ENCODE measurements at places on chromosomes 4 and X.

DNA sequence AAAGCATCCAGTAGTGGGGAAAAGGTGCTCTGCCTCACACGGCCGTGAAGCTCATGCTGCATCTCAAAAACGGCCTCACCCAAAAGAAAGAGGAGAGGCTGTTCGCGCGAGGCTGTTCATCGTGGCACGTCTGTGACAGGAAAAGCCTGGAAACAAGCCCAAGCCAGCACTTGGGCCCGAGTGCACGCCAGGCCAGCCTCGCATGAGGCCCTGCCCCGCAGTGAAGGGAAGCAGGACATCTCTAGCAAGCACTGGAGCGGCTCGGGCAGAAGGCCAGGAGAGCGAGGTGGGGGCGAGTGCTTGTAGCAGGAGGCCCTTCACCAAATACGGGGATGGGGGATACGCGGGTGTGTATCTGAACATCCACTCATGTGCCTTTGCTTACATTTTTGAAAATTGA is 39.9 kb upstream of the MXD4 start:
- no peak for DNase-seq

DNA sequence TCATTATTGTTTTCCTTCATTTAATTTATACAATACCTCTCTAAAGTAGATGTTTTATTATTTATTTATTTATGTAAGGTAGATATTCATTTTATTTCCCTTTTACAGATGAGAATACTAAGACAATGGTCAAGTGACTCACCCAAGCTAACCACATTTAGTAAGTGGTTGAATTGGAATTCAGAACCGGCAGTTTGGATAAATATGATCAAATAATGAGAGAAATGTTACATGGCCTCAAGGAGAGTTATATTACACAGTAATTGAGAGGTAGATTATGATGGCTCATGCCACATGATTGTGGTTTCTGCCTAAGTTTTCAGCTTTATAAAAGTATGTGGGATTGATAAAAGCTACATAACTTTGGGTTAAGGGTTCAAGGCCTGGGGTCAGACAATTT is 239.4 kb upstream of the BOD1L1 start:
- no peak for DNase-seq

GRCh38 chr4:157045507-157046127 is 30.3 kb upstream of the GLRB start:
- no peak for DNase-seq

DNA sequence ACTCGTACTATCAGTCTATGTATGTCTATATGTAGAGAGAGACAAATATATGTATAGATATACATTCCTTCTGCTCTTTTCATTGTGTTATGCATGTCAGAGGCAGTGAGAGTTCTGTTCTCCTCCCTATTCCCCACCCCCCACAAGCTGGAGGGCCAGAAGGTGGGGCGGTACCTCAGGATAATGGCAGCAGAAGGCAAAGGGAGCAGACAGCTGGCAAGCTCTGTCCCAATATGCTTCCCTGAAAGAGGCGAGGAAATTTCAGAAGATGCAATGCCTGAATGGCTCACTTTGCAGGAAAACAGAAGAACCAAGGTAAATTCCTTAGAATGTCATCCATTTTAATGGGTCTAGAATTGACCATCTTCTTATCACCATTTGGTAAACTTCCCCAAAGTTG is 114.4 kb downstream of the NAA11 start:
- no peak for DNase-seq

DNA sequence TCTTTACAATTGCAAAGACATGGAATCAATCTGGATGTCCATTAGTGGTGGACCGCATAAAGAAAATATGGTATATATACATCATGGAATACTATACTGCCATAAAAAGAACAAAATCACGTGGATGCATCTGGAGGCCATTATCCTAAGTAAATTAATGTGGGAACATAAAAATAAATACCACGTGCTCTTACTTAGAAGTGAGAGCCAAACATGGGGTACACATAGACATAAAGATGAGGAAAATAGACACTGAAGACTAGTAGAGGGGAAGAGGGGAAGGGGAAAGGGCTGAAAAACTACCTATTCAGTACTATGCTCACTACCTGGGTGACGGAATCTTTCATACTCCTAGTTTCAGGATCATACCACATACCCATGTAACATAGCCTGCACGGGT is 179.3 kb upstream of the TECRL start:
- DNase-seq, result no peak

DNA sequence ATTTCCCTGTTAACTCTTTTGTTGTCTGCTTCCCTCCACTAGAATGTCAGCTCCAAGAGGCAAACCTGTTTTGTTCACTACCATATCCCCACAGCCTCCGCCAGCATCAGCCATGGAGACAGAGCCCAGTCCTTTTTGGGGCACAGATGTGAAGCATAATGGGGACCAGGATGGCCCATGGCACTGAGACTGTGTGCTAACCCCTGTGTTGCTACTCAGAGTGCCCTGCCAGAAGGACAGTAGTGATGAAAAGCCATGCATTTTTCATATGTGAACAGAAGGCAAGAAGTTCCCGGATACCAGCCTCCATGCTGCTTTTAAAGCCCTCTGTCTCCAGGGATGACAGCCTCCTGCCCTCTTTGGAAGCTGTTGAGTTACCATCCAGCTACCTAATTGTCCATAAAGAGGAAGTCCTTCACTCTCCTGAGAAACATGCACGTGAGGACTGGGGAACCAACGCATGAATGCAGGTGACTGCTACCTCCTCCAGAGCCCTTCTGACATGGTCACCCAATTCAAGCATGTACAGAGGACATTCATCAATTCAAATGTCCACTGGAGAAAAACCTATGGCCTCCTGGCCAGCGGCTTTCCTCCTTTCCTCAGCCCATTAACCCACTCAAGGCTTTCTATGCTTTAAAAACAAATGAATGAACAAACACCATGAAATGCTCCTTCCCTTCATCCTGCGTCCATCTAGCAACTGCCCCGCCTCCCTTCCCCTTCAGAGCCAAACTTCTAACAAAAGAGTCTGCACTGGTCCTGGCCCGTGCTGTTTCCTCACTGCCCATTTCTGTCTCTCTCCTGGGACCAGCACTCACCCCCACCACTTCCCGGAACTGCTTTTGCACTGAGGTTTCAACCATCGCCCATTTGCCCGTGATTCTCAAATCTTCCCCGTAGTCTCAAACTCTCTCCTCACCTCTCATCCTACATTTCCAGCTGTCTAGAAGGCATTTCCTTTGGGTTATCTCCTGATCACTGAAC is 18.0 kb downstream of the PNMA6F start:
- DNase-seq, result no peak

- peak; percentile 38 for DNase-seq
These were observed 108.3 kb upstream of the CAMK2D start for GRCh38 chr4:113869743-113870375.

- DNase-seq, result no peak
These were observed 474.3 kb downstream of the ACTRT1 start for GRCh38 chrX:127577884-127578283.

DNA sequence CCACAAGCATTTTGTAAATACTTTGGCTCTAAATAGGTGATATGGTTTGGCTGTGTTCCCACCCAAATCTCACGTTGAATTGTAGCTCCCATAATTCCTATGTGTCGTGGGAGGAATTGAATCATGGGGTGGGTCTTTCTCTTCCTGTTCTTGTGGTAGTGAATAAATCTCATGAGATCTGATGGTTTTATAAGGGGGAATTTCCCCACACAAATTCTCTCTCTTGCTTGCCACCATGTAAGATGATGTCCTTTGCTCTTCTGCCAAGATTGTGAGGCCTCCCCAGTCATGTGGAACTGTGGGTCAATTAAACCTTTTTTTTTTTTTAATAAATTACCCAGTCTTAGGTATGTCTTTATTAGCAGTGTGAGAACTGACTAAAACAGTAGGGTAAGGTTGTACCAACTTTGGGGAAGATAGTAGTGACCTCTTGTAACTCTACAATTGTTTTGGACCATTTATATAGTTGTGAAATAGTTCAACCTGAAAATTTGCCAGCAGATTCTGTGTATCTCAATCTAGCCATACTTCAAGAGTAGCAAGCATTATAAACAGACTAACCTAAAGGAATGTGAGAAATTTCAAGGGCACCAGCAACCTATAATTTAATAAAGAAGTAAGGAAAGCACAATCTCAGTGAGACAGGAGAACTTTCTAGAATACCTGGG is 727.8 kb downstream of the GRID2 start:
- DNase-seq, result no peak

Data from activated naive CD8-positive, alpha-beta T cell treated with anti-CD3 and anti-CD28 coated beads, Interleukin-2, amount 50 U/mL, for 16 hours (primary cell).